T-helper 1 cell (primary cell): ENCODE measurements at places on chromosomes 3 and 15.
A peak's percentile ranks its signal among the peaks of the same experiment; 100 is the strongest.

- no peak for DNase-seq
Observed at GRCh38 chr3:36729204-36730056, 34.9 kb downstream of the DCLK3 start.

DNA sequence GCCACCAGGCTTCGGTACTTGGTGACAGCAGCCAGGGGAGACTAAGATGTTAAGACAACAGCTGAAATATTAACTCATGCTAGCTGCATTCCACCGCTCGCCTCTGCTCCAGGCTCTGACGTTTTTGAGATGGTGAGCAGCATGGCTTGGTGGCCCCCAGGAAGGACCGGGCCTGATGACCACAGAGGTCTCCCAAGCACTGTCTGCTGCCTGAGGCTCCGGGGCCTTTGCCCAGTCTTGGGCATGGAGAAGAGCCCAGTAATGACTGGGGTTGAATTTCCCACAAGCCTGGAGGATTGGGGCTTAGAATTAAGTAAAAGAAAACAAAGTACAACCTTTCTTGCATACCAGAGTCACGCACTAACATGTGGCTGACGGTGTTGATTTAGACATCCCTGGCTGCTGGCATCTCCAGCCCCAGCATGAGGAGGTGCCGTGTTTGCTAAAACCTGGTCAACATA lies 243.6 kb upstream of the LYSMD4 start:
- no peak for DNase-seq

DNA sequence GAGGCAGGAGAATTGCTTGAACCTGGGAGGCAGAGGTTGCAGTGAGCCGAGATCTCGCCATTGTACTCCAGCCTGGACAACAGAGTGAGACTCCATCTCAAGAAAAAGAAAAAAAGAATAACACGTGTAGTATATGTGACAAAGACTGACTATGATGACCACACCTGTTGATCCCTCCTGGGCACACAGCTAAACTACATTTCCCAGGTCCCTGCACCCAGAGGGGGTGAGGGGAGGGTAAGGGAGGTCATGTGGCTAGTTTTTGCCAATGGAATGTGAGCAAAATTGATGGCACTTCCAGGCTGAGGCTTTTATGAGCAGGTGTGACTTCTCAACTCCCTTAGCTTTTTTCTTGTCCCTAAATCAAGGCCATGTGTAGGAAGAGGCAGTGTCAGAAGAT lies 58.2 kb downstream of the KLHL6 start:
- DNase-seq: no peak

- DNase-seq: no peak
Observed at GRCh38 chr3:114227076-114227475, 10.3 kb downstream of the ZNF80 start.

- DNase-seq: no peak
Observed at GRCh38 chr15:68488290-68488689, 56.3 kb upstream of the ITGA11 start.

DNA sequence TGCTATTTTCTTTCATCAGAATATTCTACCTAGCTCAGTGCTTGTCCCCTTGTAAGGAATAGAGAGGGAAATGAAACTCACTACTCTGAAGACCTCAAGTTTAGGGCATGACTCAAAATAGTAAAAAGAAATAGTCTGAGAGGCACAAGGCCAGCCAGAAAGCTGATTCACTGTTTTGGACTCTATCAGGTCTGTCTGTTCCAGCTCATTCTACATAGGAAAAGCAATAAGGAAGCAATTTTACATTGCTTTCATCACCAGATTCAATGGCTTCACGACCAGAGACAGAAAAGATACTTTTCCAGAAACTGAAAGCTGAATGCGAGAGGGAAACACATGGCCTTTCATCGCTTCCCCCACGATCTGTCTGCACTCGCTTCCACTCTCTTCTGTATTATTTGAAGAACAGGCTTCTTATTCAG lies 276.0 kb downstream of the GBE1 start:
- DNase-seq: no peak

- no peak for DNase-seq
Observed at GRCh38 chr3:197561926-197562325, 6.2 kb upstream of the BDH1 start.

- no peak for DNase-seq
Observed at GRCh38 chr15:38010395-38010794, 76.0 kb downstream of the TMCO5A start.

DNA sequence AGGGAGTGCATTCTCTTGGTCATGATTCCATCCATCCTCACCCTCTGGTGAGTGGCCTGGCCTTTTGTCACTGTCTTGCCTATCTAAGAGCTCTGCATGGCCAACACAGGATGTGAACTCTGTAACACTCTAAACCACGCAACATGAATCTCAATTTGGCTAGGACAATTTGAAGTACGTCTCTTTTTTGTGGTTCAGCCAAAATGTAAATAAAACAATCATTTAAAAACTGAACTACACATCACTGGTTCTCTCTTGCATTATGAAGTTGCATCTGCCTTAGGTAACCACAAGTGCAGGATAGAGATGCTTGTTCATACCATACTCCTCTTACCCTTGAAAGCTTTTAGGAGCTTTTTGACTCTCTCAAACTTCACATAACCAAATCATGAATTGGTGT lies 27.3 kb downstream of the CCR3 start:
- no peak for DNase-seq

- DNase-seq: no peak
Observed at GRCh38 chr3:186255703-186256331, 106.2 kb downstream of the DGKG start.

- DNase-seq: no peak
Observed at GRCh38 chr15:75342221-75342620, 4.6 kb upstream of the NEIL1 start.

DNA sequence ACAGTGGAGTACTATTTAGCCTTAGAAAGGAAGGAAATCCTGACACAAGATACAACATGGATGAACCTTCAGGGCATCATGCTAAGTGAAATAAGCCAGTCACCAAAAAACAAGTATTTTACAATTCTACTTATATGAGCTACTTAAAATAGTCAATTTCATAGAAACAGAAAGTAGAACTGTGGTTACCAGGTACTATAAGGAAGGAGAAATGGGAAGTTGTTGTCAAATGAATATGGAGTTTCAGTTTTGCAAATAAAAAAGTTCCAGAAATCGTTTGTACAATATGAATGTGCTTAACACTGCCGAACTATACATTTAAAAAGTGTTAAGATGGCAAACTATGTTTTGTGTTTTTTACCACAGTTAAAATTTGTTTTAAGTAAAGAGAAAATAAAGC lies 26.8 kb downstream of the TRANK1 start:
- no peak for DNase-seq

DNA sequence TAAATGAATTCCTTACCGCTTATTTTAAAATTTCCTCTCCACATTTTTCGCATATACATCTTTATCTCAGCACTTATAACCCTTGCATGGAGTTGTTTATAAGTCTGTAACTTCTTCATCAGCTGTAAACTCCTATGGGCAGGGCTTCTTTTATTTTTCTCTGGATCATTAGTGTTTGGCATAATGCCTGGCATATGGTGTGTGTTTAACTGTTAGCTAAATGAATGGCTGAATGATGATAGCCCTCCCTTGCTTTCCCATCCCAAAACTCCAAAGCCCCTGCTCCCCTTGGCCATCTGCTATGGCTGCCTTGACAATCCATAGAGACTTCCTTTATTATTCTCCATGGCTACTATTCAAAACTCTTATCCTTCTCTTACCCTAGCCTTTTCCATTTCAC lies 48.1 kb upstream of the SEMA6D start:
- no peak for DNase-seq

- DNase-seq: no peak
Observed at GRCh38 chr3:104832530-104832929, 534.2 kb upstream of the ALCAM start.

- DNase-seq: peak; percentile 33
Observed at GRCh38 chr15:45187894-45188830, at the start of gene SHF. SHF (minus strand) TSS chr15:45187966; CDS start chr15:45187951, 15 bp downstream.

- DNase-seq: no peak
Observed at GRCh38 chr3:172625404-172625803, 85.5 kb downstream of the NCEH1 start.

- DNase-seq: no peak
Observed at GRCh38 chr15:75640483-75641178, 607 bp upstream of the IMP3 start.

DNA sequence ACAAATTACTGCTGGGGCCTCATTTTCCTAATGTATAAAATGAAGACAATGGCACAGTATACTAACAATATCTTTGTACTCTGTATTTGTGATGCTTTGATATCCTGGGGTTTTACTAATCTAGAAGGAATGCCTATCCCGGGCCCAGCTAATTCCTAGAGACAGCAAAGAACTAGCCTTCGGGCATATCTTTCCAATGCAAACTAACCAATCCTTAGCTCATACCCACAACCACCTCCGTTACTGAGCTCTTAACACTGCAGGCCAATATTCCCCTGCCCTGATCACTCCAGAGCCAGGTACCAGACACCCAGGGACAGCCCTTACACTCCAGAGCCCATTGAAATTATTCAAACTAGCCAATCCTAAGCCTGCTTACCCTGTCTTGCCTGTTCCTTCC lies 309.0 kb downstream of the ULK4 start:
- DNase-seq: no peak

DNA sequence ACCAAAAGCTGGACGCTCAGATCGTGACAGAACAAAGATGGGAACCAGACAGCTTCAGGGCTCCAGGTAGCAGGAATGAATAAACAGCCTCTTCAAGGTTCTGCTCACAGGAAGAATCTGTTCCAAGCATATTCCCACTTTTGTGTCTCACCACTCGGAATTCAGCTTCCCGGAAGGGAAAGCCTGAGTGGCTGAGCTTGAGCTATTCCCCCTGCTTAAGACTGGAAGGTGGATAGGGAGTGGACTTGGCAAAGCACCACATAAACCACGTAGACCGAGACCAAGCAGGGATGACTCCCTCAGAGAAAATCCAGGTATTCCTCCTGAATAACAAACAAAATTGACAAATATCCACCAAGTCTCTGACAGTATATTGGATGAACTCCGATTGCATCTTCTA lies 180.2 kb upstream of the NR2F2 start:
- DNase-seq: no peak

GRCh38 chr3:187966636-187967406 lies 187.1 kb upstream of the LPP start:
- DNase-seq: no peak

- no peak for DNase-seq
Observed at GRCh38 chr3:45322616-45323015, 65.8 kb upstream of the LARS2 start.

- no peak for DNase-seq
Observed at GRCh38 chr3:129315223-129315997, 36.7 kb downstream of the HMCES start.

DNA sequence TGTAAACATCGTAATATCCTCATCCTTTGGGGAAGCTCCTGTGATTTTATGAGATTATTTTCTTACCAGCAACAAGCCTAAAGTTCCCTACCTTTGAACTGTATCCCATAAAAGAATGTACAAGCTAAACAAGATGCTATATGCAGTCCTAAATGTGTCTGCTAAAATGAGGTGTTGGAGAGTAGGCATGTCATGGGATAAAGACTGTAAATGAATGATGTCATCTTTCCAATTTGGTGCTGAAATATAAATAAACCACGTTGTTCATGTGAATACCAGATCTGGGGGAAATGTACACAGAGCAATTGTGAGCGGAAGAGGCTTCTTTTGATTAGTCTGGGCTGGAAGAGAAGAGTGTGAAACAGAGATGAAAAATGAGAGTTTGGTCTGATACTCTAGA lies 214.9 kb upstream of the WNT5A start:
- no peak for DNase-seq

DNA sequence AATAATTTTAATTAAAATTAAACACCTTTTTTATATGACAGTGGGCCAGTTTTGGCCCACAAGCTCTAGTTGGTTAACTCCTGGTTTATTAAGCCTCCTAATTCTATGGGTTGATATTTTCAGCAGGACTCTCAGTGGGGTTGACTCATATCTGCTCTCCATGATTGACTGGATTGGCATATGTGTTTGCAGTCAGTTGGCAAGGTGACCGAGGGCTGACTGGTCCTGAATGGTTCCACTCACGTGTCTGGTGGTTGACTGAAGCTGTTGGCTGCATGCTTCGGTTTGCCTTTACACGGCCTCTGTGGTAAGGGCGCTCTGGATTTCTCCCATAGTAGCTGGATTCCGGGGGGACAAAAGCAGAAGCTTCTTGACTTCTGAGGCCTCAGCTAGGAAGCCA lies 65.3 kb upstream of the ZNF280D start:
- no peak for DNase-seq
